ENCODE measurements at places on chromosomes 2 and 18.

DNA sequence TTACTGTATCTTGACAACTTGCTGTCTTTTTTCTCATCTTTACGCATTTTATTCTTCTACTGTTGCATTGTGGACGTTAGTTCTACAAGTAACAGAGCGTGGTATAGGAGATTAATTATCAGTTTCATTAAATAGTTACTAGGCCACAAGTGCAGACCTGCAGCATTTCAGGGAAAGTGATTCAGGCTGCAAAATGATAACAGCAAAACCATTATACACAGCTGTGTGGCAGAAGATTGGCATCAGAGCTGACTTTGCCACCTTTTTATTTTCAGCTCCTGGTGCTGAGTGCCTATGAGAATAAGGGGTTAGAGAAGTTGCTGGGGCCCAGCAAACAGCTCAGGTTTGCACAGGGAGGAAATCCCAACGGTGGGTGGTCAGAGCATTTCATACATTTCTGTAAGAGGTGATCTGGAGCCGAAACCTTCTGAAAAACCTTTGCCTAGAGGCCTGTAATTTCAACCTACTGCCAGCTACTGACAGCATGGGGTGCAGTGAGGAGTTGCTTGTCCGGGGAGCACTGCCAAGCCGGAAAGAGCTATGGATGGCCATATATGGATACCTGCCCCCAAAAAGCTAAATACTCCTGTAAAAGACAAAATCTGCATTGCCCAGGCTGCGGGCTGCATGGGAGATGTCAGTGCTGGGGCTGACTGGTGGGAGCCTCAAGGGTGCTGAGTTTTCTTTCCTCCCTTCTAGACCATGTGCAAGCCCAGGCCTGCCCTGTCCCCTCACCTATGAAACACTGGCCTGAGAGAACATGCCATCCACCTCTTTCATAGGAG is 2.7 kb upstream of the CCBE1 start:
- no peak for DNase-seq

GRCh38 chr2:128721096-128721495 is 402.4 kb upstream of the HS6ST1 start:
- DNase-seq = no peak

- no peak for DNase-seq
Measured at GRCh38 chr2:143607231-143608062, 478.2 kb downstream of the ARHGAP15 start.

DNA sequence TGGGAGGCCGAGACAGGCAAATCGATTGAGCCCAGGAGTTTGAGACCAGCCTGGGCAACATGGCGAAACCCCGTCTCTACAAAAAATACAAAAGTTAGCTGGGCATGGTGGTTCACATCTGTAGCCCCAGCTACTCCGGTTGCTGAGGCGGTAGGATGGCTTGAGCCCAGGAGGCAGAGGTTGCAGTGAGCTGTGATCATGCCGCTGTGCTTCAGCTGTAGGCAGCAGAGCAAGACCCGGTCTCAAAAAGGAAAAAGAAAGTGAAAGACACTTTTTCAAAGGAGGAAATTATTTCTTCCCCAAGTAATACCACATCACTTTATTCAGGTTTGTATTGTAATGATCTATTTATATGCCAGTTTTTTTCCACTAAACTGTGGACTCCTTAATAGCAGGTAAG is 35.7 kb upstream of the TAF4B start:
- DNase-seq = no peak

DNA sequence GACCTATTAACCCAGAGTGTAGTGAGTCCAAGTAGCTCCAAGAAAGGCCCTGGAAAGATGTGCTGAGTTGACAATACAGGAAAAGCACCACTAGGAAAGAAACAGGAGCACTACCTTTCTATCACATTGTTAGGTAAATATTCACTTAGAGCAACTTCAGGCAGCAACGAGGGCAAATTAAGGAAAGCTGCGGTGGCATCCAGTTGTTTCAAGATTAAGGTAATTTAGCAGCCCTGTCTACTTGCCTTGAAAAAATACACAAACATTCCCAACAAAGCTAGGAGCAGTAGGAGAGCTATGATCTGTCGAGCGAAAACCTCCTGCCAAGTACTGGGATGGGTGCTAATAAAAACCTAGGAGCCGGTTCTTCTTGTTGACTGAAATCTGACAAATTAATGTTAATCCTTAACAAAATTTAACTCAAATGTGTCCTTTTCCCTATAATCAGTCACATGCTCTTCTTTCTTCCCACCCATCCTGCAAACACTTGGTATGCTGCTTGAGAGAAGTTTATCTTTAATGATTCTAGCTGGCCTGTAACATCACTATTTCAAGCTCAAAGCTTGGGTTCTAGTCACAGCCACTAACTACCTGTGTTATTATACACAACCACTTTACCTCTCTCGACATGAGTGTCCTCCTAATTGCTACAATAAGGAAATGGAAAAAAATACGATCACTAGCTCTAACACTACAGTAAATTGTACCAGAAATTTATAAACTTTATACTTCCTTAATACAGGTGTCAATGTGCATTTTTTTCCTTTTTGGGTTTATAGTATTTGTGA is 2.0 kb downstream of the ACAA2 start:
- no peak for DNase-seq

GRCh38 chr2:68325056-68325455 is 5.3 kb upstream of the CNRIP1 start:
- DNase-seq = no peak

GRCh38 chr2:107276034-107276433 is 390.1 kb upstream of the ST6GAL2 start:
- no peak for DNase-seq

DNA sequence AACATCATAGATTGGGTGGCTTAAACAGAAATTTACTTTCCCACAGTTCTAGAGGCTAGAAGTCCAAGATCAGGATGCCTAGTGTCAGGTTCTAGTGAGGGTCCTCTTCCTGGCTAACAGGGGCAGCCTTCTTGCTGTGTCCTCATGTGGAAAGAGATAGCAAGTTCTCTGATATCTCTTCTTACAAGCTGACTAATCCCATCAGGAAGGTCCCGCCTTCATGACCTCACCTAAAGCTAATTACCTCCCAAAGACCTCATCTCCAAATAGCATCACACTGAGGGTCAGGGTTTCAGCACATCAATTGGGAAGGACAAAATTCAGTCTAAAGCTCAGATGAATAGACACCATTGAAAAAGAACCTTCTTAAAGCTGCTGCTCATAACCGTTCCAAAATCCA is 22.9 kb downstream of the ACVR1 start:
- no peak for DNase-seq

- DNase-seq = no peak
Measured at GRCh38 chr2:106720026-106720425, 165.9 kb downstream of the ST6GAL2 start.

GRCh38 chr18:28399781-28400362 is 222.9 kb upstream of the CDH2 start:
- no peak for DNase-seq

DNA sequence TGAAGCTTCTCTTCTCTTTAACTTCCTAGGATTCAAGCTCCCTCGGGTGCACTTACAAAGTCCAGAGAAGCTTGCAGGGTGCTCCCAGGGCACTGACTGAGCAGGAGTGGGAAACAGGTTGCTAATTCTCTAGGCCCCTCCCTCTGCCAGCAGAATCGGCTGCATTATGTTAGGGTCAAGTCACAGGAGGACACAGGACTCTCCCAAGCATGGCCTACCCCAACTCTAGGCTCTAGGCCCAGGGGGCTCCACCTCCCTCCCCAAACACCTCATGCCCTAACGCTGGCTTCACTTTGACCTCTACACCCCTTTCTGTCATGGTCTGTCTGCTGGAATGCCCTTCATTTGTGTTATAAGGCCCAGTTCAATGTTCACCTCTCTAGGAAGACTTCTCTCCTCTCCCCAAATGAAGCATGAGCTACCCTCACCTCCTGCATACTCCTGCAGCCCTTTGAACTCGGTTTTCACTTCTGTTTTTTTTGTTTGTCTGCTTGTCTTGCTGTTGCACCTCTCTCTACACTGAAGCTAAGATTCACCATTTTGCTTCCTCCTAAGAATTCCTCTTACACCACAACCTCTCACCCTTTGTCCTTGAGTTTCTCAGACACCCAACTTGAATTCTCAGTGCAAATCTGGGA is 521.8 kb upstream of the ID2 start:
- no peak for DNase-seq

DNA sequence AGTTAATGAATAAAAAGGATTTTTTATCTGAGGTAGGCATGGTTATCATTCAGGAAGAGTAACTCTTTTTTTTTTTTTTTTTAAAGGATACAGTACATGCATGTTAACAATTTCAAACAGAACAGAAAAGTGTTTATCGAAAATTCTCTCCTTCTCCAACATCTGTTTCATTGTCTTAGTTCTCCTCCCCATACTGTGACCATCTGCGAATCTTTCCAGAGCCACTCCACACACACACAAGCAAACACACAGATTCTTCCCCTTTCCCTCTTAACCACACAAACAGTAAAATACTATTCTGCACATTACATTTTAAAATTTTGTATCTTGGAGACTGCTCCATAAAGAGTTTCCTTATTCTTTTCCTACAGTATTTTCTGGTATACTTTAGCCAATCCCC is 38.0 kb downstream of the NPC1 start:
- no peak for DNase-seq

GRCh38 chr2:130763405-130763804 is 8.1 kb downstream of the AMER3 start:
- no peak for DNase-seq

- no peak for DNase-seq
Measured at GRCh38 chr2:196128749-196129148, 42.6 kb downstream of the STK17B start.

DNA sequence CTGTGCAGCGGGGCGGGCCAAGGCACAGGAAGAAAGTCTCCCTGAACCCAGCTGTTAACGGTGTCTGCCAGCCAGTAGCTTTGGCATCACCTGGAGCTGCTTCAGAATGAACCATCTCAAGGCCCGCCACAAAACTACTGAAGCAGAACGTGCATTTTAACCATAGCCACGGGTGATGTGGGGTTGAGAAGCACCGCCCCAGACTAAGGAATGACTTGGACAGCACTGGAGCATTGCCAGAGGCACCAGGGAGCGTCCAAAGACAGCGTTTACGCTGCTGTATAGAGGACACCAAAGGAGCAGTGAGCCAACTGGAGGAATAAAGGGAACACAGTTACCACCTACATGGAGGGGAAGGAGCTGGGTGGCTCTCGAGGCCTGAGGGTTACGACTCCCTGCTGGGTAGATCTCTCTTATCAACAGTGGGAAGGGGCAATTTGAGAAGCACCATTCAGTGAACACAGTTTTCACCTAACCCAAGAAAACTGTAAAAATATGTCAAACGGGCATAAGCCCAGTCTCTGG is 28.4 kb upstream of the LONRF2 start:
- DNase-seq = no peak

DNA sequence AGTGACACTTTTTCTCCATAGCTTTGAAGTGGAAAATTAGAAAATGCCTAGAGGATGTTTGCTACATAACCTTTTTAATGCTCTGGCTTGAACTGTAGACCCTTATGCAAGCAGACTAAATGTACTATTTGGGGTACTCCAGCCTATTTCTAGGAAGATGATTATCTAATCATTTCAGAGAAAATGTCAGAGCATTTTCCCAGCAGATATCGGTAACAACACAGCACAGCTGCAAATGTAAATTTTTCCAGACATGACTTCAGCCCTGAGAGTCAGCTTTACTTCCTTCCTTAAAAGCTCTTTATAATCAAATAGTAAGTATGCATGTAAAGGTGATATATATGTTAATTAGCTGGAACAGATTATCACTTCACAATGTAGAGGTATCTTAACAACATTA is 1647.1 kb downstream of the SUCLG1 start:
- DNase-seq = no peak

- DNase-seq = no peak
Measured at GRCh38 chr2:118697781-118698180, 149.7 kb downstream of the EN1 start.

DNA sequence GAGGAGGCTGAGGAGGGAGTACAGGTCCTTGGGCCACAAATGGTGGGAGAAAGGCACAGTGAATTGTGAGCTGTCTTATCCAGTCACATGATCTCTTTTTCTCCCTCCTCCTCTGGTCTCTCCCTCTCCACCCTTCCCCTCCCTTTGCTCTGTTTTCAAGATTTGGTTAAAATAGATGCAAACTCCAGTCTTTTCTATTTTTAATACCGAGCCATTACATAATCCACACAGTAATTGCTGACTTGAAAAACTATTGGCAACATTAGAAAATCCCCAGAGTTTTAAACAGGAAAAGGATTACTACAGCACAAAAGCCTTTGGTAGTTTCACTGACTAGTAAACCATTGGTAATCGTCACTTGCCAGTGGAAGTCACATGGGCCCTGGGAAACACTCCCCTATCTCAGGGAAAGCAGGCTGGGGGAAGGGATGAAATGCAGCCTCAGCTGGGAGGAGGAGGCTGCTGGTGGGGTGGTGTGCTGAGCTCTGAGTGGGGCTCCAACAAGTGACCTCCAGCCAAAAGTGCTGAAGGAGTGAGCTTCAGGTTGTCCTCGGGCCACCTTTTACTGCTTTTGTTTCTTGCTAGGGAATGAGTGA is 57.4 kb upstream of the PCBP1 start:
- no peak for DNase-seq

- no peak for DNase-seq
Measured at GRCh38 chr2:100358554-100358953, 36.3 kb upstream of the LONRF2 start.

DNA sequence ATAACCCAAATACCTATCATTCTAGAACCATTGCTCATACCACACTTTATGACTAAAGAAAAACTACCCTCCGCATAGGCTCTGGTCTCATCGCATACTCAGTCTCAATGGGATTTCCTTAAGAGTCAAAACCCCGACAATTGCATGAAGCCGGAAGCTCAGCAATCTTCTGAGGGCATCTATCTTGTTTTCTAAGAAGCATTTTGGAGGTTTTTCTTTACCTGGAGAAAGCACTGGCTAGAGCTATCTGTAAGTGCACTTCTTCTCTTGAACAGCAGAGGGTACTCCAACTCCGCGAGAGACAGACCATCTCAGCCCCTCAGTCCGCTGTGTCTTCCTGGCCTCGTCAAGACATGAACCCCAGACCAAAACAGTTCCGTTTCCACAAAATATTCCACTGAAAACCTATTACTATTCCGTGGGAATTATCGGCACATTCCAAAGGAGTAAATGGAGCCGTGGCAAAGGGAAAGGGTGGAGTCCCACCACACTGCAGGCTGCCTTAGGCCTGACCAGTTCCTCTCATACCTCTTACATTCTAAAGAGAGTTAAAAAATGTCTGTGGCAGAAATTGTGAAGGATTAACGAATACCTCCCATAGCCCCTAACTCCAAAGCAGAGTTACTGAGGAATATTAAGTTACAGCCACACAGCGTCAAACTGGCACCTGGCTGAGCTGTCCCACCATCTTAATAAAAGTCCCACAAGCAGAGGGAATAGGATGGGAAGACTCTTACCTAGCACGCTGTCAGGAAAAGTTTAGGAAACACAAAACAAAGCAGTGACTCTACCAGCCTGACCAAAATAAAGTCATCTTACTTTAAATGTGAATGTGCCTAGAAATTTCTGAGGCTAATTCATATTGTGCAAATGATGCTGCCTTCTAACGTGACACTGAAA is 325.6 kb upstream of the VRK2 start:
- DNase-seq = no peak

GRCh38 chr18:7482342-7482741 is 84.8 kb upstream of the PTPRM start:
- no peak for DNase-seq

All from D721Med (cell line).